ENCODE measurements at places on chromosomes 1 and 21.

DNA sequence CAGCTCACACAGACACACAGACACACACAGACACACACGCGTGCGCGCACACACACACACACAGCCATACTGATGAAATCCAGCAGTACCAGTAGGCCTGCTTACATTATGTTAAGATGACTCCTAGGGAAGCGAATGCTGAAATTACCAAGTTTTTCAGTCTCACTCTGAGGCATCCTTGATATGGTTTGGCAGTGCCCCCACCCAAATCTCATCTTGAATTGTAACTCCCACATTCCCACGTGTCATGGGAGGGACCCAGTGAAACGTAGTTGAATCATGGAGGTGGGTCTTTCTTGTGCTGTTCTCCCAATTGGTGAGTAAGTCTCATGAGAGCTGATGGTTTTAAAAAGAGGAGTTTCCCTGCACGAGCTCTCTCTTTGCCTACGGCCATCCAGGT, 64.1 kb downstream of the TIAM1 start:
- no peak for DNase-seq

GRCh38 chr1:46458190-46458589, 31.4 kb upstream of the DMBX1 start:
- peak; percentile 53 for DNase-seq

- no peak for DNase-seq
Measured at GRCh38 chr1:162153374-162153773, 83.9 kb downstream of the NOS1AP start.

DNA sequence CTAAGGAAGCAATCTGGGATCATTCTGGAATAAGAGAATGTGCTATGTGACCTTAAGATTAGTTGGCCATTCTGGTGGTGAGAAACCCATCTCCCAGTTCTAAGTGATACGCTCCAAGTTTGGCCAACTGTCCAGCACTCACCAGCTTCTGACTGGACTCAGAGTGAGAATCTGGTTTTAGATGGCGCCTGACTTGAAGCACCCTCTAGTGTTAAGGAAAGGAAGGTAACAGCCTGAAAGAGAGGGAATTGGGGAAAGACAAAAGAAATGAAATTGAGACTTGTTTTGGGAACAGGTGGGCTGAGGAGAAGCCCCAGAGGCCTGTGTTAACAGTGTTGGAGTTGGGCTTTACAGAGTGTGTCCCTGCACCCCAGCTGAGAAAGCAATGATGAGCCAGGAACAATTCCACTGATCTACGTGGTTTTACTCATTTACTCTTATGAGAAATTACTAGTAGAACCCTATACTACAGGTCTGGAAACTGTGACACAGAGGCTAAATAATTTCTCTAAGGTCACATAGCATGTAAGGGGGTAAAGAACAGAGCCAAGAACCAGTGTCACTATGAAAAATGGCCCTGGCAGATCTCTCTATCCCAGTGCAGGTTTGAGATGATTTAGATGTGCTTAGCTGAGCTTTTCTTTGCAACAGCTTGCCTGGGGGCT, 9.3 kb upstream of the FCAMR start:
- no peak for DNase-seq

DNA sequence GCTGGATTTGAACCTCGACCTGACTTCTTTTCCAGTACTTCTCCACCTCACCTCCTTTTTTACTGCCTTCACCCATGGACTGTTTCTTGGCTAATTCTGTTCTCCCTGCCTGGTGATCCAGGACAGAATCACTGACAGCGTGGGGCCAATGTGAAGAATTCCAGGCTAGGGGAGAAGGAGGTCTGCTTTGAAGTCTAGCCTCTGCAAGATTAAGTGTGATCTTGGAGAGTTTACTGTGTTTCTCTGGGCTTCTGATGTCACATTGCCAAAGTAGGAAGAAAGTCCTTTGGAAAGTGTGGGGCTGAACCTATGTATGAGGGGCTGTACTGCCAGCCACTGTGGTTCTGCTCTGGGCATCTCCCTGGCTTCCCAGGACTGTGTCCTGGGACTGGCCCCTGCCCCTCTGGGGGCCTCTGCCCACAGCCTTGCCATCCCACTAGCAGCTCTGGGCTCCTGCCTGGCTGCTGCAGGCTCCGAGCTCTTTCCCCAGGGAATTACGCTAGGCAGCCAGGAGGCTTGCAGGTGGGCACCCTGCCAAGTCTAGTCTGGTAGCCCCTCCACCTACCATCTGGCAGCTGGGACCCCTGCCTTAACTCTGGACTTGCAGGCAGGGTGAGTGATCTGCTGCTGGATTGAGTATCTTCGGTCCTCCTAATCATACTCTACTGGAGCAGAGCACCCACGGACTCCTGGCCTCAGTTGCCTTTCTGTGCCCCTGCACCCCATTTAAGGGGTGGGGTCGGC, 52.2 kb downstream of the YARS1 start:
- no peak for DNase-seq

GRCh38 chr1:58874757-58875755, 91.2 kb upstream of the JUN start:
- DNase-seq: peak; percentile 66

- no peak for DNase-seq
Measured at GRCh38 chr1:39668111-39668510, 3.8 kb downstream of the NT5C1A start.

DNA sequence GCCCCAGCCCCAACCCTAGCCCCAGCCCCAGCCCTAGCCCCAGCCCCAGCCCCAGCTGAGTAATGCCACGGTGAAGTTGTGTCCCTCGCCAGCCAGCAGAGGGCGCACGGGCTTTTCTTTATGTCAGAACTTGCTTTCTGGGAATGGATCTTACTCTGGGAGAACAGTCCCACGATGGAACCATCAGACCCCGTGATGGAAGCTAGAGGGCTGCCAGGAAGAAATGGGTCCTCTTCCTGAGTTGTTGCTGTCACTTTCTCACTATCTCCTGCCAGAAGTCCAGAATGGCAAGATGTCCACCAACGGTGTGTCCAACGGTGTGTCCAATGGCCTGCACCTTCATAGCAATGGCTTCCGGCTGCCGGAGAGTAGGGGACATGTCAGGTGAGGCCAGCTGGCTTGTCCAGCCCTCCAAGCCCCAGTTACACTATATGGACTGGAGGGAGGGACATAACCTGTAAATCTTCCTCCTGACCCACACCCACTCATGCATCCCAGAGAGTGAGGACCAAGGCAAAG, 25.1 kb upstream of the TMEM222 start:
- peak; percentile 64 for DNase-seq

GRCh38 chr1:204396015-204396583, 15.5 kb downstream of the PPP1R15B start:
- DNase-seq: no peak

GRCh38 chr1:185059950-185060571, 14.7 kb downstream of the RNF2 start:
- DNase-seq: no peak

- no peak for DNase-seq
Measured at GRCh38 chr1:192545896-192546521, 29.6 kb upstream of the RGS1 start.

DNA sequence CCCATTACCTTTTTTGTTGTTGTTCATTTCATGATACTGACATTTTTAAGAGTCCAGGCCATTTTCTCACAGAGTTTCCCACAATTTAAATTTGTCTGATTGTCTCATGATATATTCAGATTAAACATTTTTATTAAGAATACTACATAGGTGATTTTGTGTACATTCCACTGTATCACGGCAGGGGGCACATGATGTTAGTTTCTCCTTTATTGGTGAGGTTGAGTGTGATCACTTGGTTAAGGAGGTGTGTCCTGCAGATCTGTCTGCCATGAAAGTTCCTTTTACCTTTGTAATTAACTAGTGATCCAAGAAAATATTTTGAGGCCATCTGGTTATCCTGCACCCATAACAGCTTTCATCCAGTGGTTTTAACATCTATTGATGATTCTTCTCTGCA, 11.8 kb downstream of the RTCA start:
- DNase-seq: no peak

GRCh38 chr1:3170561-3171453, 101.8 kb downstream of the PRDM16 start:
- peak; percentile 77 for DNase-seq

DNA sequence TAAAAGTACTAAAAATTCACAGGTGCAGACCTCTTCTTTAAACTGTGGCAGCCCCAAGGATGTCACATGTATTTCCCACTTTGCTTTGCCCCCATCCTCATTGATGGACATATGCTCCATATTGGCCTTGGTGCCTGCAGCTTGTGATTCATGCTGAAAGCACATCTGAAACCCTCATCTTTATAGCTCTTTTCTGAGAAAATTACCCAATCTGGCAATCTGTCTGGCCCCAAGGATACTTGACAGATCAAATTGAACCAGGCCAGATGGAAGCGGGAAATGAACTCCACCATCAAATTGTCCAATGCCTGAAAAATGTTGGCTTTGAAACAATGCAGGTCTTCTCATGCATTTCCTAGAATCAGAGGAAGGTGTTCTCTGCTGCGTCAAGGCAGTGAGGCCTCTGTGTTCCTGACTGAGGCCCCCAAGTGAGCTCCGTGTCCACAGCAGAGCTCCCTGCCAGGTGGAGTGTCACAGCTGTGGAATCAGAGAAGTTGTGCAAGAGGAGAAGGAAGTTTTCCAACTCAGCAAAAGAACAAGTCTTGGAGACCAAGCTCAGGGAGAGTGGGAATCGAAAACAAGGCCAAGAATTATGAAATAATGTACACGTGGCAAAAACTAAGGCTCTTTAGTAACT, 323.7 kb downstream of the PLPP3 start:
- no peak for DNase-seq

DNA sequence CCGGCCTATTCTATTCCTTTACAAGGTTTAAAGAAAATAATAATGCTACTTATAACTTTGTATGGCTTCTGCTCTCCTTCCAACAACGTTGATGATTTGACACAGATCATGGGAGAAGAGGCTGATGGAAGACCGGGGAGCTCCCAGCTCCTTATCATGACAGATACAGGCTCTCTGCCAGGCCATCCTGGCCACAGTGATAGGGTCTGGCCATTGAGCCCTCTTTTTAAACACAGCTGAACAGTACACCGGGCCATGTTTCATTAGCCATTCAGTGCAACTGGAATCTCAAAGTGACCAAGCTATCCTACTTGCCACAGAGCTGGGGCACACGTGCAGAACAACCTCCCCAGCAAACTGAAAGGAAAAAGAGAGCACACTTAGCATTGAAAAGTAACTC, 34.9 kb downstream of the DNAJC11 start:
- DNase-seq: no peak

DNA sequence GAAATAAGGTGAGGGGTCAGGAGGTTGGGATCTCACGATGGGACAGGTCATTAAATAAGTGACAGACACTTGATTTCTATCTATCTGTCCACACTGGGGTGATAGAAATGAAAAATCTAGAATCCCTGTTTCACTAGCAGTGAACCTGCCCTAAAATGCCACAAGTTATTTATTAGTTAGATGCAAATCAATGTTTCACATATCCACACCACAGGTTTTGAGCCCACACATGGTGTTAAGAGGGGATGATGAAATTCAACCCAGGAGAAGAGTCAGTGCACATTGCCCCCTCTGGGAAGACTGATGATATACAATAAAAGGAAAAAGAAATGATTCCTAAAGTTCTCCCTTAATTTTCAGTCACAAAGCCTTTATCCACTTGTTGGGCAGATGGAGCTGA, 10.1 kb upstream of the NTPCR start:
- DNase-seq: no peak

DNA sequence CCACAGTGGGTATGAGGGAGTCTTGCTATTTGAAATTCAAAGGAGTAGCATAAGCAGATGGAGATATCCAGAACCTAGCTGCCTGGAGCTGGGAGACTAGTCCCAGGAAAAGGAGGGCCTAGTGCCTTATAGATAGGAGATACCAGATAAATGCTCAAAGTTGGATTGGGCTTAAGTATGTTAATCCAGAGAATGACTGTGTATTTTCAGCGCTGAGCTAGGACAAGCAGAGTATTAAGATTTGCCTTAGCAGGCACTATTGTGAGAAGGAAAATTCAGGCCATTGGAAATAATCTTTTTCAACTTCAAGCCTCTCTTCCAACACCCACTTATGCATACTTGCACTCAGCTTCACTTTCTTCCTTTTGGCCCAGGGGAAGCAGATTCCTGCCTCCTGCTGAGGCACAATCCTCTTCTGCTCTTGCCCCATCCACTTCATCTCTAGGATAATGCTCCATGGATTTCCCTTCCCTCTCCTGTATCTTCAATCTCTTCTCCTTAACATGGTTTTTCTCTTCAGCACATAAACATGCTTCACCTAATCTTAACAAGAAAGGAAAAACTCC, 21.1 kb downstream of the PIK3C2B start:
- DNase-seq: no peak

GRCh38 chr21:27480841-27481261, 514.0 kb upstream of the ADAMTS5 start:
- no peak for DNase-seq

GRCh38 chr21:43328185-43328957, 98.6 kb downstream of the SIK1 start:
- DNase-seq: no peak

GRCh38 chr1:191629836-191630235, 528.4 kb upstream of the RGS18 start:
- no peak for DNase-seq

GRCh38 chr1:54800899-54801759, at the start of gene TTC22:
Gene TTC22, minus strand, starts transcription at chr1:54801323. Its CDS starts 160 bp downstream, at chr1:54801163.
- no peak for DNase-seq

DNA sequence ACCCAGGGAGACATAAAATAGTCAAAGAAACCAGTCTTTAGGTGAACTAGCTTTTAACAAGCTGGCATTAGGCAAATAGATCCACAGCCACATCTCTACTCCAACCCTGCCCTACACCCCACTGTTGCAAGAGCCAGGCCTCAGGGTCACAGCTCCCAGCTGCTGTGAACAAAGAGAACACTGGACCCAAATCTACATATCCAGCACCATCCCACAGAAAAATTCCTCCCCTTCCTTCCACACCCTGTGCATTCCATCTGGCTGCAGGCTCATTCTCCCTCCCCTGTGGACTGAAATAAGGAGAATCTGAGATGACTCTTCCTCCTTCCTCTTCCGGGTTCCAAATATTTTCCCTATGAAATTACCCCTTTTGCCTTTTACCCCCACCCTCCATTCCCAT, 23.2 kb downstream of the DLGAP3 start:
- no peak for DNase-seq

DNA sequence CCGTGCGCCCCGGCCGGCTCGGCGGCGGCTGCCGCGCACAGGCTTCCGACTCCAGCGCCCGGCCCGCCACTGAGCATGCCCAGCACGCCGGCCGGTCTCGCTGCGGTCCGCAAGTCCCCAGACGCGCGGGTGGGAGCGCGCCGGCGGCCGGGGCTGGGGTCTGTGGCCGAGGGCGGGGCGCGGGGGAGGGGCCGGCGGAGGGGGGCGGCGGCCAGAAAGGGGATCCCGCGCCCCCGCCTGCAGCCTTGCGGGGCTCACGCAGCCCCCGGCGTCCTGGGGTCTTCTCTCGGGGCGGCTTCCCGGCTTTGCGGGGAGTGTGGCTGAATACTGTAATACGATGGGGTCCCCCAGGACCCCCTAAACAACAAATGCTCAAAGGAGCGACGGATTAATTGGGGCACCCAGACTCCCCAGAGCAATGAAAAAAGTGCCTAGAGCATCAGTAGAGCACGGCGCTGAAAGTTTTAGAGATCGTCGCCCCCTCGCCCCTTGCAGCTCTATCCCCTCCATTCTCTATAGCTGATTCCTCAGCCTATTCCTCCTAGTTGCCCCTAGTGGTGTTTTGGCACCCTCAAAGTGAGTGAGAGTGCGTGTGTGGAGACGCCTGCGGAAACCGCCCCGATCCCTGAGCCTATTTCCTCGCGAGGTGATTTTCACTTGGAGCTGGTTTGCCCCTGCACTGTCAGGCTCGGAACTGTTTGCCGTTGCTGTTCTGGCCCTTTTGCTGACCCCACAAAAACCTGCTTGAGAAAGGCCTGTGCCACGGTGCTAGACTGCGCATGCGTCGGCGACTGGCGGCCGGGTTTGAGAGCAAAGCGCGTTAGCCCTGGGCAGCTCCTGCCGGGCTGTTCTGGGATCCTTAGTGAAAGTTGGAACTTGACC, at the start of gene VAV3:
Gene VAV3 (minus strand): TSS at position 71 of the 882 bp plus-strand sequence. CDS start 311 bp downstream, outside the sequence.
- peak; percentile 62 for DNase-seq

- no peak for DNase-seq
Measured at GRCh38 chr1:89382479-89382878, 18.6 kb downstream of the GBP6 start.
